Peyer's patch (tissue), 4 donors: ENCODE measurements at places on chromosomes 6 and 20. TPM values are rescaled to one million over a fixed set of nuclear protein-coding genes. Genes with fewer than 3 reads are reported as not detected.

GRCh38 chr6:45327956-45328522 is at the start of gene RUNX2:
TSS of gene RUNX2 (plus strand) at chr6:45328330. CDS start at chr6:45328727, 397 bp downstream.
- DNase-seq: no peak
- H3K4me3 ChIP-seq: no peak within 1 kb of the TSS
- H3K4me1 ChIP-seq: no peaks in the 10 kb centered on the region
- H3K27ac ChIP-seq: no peak within 1 kb of the TSS

The NKX2-4 gene
- not detected for total RNA-seq

GRCh38 chr6:108737594-108738546 is 110.4 kb upstream of the ARMC2 start:
- H3K4me1 ChIP-seq: no peaks in the 10 kb centered on the region
- no peak overlapping the region for H3K4me3 ChIP-seq
- H3K27me3 ChIP-seq: no peaks in the 10 kb centered on the region
- H3K36me3 ChIP-seq: no peaks in the 10 kb centered on the region

- H3K4me3 ChIP-seq: no peak overlapping the region
- no peaks in the 10 kb centered on the region for H3K27me3 ChIP-seq
- DNase-seq: no peak
Observed at GRCh38 chr6:45946887-45947286, 68.8 kb downstream of the CLIC5 start.

GRCh38 chr6:121830736-121831135 is 395.3 kb downstream of the GJA1 start:
- no peak for DNase-seq
- no peaks in the 10 kb centered on the region for H3K4me1 ChIP-seq
- no peaks in the 10 kb centered on the region for H3K36me3 ChIP-seq

- H3K4me3 ChIP-seq: no peak overlapping the region
- H3K27ac ChIP-seq: no peak overlapping the region
- no peaks in the 10 kb centered on the region for H3K27me3 ChIP-seq
- no peaks in the 10 kb centered on the region for H3K36me3 ChIP-seq
Observed at GRCh38 chr20:15440049-15440820, 1102.8 kb upstream of the FLRT3 start.

- no peaks in the 10 kb centered on the region for H3K27me3 ChIP-seq
- H3K4me1 ChIP-seq: no peaks in the 10 kb centered on the region
- no peaks in the 10 kb centered on the region for H3K36me3 ChIP-seq
- no peak overlapping the region for H3K4me3 ChIP-seq
Observed at GRCh38 chr6:30806581-30807183, 62.3 kb upstream of the IER3 start.

DNA sequence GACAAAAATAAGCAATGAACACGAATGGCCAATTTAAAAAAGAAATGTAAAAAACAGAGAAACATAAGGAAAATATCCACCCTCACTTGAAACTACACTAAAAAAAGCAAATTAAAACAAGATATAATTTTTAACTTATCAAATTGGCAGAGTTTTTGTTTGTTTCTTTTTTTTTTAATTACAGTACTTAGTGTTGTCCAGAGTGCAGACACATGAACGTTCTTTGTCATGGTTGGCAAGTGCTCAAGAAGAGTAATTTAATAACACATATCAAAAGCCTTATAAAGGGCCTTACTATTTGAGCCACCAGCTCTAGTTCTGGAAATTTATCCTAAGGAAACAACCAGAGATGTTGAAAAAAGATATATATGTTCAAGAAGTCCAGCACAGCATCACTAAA is 142.3 kb downstream of the ATXN1 start:
- DNase-seq: no peak
- no peaks in the 10 kb centered on the region for H3K27me3 ChIP-seq
- H3K4me3 ChIP-seq: no peak overlapping the region
- H3K27ac ChIP-seq: no peak overlapping the region
- H3K36me3 ChIP-seq: no peaks in the 10 kb centered on the region

DNA sequence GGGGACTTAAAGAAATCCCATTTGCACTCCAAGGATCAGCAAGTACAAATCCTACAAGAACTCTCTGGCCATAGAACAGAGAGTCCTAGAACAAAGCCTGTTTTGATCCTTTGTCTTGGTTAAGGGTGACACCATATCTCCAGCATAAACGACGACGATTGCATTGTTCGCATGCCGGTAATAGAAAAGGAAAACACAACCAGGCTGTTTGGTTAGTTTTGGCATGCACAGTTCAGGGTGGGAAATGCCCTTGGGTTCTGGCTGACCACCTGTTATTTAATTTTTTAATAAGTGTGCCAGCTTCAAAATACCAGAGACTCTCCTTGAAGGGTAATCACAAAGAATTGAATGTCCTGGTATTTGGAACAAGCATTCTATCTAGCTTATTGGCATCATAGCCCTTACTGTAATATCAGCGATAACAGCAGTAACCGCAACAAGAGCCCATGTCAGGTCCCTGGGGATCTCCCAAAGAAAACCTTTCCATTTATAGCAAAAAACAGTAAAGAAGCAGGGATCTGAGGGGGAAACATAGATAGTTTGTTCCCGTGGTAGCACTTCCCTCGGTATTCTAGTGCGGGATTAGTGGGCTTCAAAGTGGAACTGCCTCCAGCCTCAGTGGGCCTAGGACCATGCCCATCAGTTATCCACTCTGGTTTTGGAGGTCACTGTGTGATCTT is 77.1 kb downstream of the TMEM170B start:
- H3K27me3 ChIP-seq: no peaks in the 10 kb centered on the region
- no peak overlapping the region for H3K27ac ChIP-seq
- no peak for DNase-seq

GRCh38 chr6:90440586-90441283 is 144.1 kb upstream of the BACH2 start:
- no peak overlapping the region for H3K4me3 ChIP-seq
- no peaks in the 10 kb centered on the region for H3K4me1 ChIP-seq
- no peak for DNase-seq
- no peaks in the 10 kb centered on the region for H3K27me3 ChIP-seq
- no peaks in the 10 kb centered on the region for H3K36me3 ChIP-seq

- no peak overlapping the region for H3K27ac ChIP-seq
- H3K27me3 ChIP-seq: no peaks in the 10 kb centered on the region
Observed at GRCh38 chr20:25424536-25424935, 17.1 kb downstream of the GINS1 start.

- no peaks in the 10 kb centered on the region for H3K4me1 ChIP-seq
- DNase-seq: peak; percentile 57
- peaks cover 35% of the 10 kb centered on the region for H3K36me3 ChIP-seq
Observed at GRCh38 chr20:31705598-31706597, 16.8 kb downstream of the BCL2L1 start.

DNA sequence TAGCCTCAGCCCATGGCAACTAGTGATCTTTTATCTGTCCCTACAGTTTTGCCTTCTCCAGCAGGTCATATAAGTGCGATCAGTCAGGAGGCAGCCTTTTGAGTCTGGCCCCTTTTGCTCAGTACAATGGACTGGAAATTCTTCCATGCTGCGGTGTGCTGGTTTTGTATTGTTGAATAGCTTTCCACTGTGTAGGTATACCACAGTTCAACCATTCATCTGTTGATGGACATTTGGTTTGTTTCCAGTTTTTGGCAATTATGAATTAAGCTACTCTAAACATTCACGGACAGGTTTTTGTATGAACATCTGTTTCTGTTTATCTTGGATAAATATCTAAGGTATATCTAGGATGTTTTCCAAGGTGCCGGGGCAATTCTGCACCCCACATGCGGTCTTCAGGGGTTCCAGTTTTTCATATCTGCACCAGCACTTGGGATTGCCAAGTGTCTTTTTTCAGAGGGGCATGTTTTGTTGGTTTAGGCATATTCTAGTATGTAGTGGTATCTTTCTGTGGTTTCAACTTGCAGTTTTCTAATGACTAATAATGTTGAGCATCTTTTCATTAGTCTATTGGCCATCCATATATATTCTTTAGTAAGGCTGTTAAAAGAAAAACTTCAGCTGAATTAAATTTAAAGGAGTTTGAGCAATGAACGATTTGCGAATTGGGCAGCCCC is 141.0 kb downstream of the TFAP2C start:
- DNase-seq: no peak
- no peaks in the 10 kb centered on the region for H3K27me3 ChIP-seq
- H3K36me3 ChIP-seq: no peaks in the 10 kb centered on the region
- H3K4me1 ChIP-seq: no peaks in the 10 kb centered on the region

GRCh38 chr6:157364705-157365104 is 16.3 kb upstream of the ZDHHC14 start:
- H3K4me1 ChIP-seq: no peaks in the 10 kb centered on the region
- H3K4me3 ChIP-seq: no peak overlapping the region
- DNase-seq: no peak

- H3K27me3 ChIP-seq: no peaks in the 10 kb centered on the region
- H3K27ac ChIP-seq: no peak overlapping the region
- no peaks in the 10 kb centered on the region for H3K4me1 ChIP-seq
- no peak for DNase-seq
Observed at GRCh38 chr6:1729133-1729749, 119.5 kb downstream of the FOXC1 start.

The FOXQ1 gene
- total RNA-seq: not detected

The PSORS1C2 gene
- not detected for total RNA-seq

The FAM209B gene
- not detected for total RNA-seq

DNA sequence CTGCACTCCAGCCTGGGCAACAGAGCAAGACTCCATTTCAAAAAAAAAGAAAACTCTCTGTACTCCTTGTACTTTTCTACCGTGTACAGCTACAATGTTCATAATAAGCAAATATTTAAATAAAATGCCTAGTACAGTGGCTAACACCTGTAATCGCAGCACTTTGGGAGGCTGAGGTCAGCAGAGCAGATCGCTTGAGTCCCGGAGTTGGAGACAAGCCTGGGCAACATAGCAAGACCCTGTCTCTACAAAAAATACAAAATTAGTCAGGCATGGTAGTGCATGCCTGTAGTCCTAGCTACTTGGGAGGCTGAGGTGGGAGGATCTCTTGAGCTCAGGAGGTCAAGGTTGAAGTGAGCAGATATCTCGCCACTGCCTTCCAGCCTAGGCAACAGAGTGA is 5.7 kb downstream of the NAPB start:
- H3K27me3 ChIP-seq: no peaks in the 10 kb centered on the region
- no peak overlapping the region for H3K4me3 ChIP-seq
- H3K36me3 ChIP-seq: no peaks in the 10 kb centered on the region
- H3K27ac ChIP-seq: no peak overlapping the region

The ULBP2 gene
- total RNA-seq: not detected

The EDN1 gene
- 5.8 TPM for total RNA-seq

DNA sequence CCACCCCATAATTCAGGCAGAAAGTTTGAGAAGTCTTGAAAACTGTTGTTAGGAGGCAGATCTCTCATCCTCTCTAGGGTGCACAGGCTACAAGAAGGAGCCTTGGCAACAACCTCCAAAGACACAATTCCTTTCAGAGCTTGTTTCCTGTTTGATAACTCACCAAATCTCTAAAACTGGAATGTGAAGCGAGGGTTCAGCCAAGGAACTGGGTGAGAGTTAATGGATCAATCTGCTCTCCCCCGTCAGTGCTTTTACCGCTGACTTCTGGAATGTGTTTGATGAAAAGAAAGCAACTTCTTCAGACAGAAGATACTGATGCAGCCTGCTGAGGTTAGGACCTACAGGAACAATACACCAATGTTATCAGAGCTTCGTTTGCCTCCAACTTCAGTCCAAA is 171.8 kb upstream of the BMP2 start:
- H3K36me3 ChIP-seq: no peaks in the 10 kb centered on the region
- H3K4me1 ChIP-seq: no peaks in the 10 kb centered on the region
- DNase-seq: no peak
- no peaks in the 10 kb centered on the region for H3K27me3 ChIP-seq
- H3K27ac ChIP-seq: no peak overlapping the region

The DAAM2 gene
- 22.0 TPM for total RNA-seq

GRCh38 chr6:152018876-152019275 is 211.4 kb downstream of the ESR1 start:
- no peak overlapping the region for H3K4me3 ChIP-seq
- H3K27ac ChIP-seq: no peak overlapping the region
- H3K36me3 ChIP-seq: no peaks in the 10 kb centered on the region
- no peak for DNase-seq
- no peaks in the 10 kb centered on the region for H3K27me3 ChIP-seq

DNA sequence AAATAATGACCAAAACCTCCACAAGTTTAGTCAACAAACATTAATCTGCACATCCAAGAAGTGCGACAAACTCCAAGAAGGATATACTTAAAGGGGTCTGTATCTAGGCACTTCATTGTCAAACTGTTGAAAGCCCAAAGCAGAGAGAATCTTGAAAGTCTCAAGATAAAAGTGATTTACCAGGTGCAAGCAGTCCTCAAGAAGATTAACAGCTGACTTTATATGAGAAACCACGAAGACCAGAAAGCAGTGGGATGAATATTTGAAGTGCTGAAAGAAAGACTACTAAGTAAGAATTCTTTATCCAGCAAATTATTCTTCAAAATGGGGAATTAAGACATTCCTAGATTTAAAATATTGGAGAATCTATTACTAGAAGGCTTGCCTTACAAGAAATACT is 58.4 kb upstream of the BLCAP start:
- no peaks in the 10 kb centered on the region for H3K27me3 ChIP-seq
- no peak for DNase-seq
- H3K4me1 ChIP-seq: no peaks in the 10 kb centered on the region
- H3K27ac ChIP-seq: no peak overlapping the region
- no peak overlapping the region for H3K4me3 ChIP-seq
- no peaks in the 10 kb centered on the region for H3K36me3 ChIP-seq

The GPR6 gene
- not detected for total RNA-seq

The SLC25A27 gene
- total RNA-seq: 57.8 TPM

DNA sequence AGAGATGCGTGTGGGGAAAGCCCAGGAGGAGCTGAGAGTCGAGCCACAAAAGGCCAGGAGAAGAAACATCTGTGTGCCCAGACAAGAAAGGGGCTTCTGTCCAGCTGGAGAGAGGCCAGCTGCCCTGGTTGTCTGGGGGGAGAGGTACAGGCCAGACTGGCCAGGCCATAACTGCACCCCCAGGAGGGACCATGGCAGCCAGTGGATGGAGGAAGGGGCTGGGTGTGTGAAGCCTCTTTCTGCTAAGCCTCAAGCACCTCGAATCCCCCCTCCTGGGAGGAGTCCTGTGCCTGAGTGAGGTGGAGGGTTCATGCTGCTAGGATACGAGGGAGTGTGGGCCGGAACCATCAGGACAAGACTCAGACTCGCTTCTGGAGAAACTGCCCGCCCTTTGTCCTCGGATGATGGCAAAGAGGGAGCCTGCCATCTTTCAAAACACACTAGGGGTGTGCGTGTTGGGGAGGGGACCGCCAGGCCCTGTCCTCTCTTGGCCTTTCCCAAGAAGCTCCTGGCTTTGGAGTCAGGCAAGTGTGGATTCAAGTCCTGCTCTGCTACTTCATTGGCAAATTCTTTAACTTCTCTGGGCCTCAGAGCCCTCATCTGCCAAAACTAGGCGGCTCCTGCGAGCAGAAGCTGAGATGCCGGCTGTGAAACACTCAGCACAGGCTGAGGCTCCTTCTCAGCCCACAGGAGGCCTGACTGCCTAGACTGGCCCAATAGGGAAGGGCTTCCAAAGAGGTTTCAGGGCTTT is 90.3 kb downstream of the ASXL1 start:
- H3K4me3 ChIP-seq: no peak overlapping the region
- H3K27ac ChIP-seq: peak overlapping the region; percentile 9
- DNase-seq: no peak

The PPP1R3D gene
- total RNA-seq: 10.2 TPM

GRCh38 chr6:8858854-8859331 is 423.5 kb upstream of the SLC35B3 start:
- no peaks in the 10 kb centered on the region for H3K4me1 ChIP-seq
- H3K27ac ChIP-seq: no peak overlapping the region
- no peak overlapping the region for H3K4me3 ChIP-seq
- no peak for DNase-seq

The PRL gene
- total RNA-seq: not detected

GRCh38 chr6:75230484-75231325 is 12.9 kb downstream of the COX7A2 start:
- no peaks in the 10 kb centered on the region for H3K4me1 ChIP-seq
- no peaks in the 10 kb centered on the region for H3K36me3 ChIP-seq
- no peaks in the 10 kb centered on the region for H3K27me3 ChIP-seq
- no peak overlapping the region for H3K4me3 ChIP-seq

GRCh38 chr6:53264915-53265607 is 83.7 kb downstream of the ELOVL5 start:
- H3K27me3 ChIP-seq: no peaks in the 10 kb centered on the region
- H3K4me3 ChIP-seq: no peak overlapping the region
- peaks cover 68% of the 10 kb centered on the region for H3K36me3 ChIP-seq
- DNase-seq: no peak
